ENCODE measurements at places on chromosomes 11 and 22.

DNA sequence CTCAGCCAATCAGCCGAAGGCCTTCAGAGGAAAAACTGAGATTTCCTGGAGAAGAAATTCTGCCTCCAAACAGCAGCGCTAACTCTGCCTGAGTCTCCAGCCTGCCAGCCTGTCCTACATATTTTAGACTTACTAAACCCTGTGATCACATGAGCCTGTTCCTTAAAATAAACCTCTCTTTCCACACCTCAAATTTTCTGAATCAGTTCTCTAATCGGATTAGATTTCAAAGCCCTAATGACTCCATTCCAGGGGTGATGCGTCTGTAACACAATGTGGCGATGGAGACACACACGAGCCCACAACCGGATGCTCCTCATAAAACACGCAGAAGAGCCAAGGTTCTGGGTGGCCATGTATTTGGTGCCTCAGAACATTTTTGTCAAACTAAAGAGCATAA is 1371.2 kb downstream of the BRD1 start:
- DNase-seq = no peak

DNA sequence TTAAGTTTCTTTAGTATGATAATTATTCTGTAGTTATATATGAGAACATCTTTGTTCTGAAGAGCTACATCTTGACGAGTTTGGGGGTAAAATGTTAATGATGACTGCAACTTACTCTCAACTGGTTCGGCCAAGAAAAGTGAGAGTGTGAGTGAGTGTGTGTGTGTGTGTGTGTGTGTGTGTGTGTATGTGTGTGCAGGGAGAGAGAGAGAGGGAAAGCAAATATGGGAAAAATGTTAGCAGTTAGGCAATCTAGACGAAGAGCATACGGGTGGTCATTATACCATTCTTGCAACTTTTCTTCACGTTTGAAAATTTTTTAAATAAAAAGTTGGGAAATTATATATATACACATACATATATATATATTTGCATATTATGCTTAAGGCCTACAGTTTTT is 18.3 kb upstream of the TMEM41B start:
- no peak for DNase-seq

DNA sequence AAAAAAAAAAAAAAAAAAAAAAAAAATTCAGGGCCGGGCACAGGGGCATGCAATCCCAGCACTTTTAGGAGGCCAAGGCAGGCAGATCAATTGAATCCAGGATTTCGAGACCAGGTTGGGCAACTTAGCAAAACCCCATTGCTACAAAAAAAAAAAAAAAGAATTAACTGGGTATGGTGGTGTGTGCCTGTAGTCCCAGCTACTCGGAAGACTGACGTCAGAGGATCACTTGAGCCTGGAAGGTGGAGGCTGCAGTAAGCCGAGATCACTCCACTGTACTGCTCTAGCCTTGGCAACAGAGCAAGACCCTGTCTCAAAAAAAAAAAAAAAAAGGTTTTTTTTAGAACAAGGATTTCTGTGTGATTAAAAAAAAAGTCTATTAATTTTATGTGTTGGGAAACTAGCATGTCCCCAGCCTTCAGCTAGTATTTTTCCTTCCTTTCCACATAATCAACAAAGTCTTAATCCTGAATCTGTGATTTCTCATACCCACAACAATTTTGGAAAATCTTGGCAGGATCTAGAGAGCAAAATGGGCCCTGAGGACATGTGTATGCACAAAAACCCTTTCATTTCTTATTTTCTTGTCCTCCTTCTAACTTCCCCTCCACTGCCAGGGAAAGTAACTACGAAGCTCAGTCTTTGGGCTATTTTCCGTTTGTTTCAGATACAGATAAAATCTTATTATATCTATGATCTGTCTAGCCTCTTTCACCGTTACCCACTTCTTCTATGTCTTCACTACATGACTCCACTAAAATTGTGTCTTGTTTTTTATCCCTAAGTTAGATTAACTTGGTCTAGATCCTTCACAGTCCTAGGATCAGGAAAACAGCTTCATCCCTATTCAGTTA is 5.7 kb upstream of the AMBRA1 start:
- DNase-seq = no peak

DNA sequence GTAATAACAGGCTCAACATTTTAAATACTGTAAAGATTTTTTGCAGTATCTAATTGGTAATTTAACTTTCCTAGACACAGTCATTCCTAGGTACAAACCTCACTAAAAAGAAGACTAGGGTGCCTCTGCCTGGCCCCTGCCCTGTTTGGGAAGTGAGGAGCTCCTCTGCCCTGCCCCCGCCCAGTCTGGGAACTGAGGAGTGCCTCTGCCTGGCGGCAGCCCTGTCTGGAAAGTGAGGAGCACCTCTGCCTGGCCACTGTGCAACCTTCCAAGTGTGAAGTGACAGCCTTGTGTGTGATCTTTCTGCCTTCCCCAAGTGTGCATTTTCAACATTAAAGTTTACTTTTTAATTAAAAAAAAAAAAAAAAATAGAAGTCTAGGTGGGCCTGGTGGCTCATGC is 4.2 kb downstream of the CHORDC1 start:
- no peak for DNase-seq

GRCh38 chr22:26977741-26978376 is 320.5 kb downstream of the MIAT start:
- no peak for DNase-seq

DNA sequence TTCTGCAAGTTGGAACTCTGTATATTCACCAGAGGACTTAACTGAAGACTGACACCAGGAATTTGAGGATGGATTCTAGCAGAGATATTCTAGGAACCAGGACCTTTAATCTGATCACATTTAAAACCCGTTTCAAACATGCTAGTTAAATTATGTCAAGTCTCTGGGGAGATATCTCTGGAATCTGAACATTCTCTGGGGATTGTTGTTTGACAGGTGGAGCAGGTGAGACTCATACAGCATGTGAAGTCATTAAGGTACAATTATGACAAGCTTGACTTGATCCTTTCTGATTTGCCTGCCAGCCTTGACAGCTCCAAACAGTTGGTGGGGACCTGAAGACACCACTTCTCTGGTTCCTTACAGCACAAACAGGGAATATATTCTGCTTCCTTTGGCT is 100.3 kb downstream of the FAT3 start:
- DNase-seq = no peak

DNA sequence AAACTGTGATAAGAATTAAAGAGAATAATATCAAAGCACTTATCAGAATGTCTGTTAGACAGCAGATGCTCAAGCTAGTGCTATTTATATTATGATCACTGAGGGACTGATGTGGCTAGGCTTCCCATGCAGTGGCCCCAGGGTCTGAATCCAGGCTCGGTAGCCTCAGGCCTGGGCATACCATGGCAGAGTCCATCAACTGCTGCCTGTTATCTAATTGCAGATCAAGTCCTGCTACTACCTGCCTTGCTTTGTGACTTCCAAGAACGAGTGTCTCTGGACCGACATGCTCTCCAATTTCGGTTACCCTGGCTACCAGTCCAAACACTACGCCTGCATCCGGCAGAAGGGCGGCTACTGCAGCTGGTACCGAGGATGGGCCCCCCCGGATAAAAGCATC is 57.5 kb downstream of the TIMP3 start:
- DNase-seq = no peak

DNA sequence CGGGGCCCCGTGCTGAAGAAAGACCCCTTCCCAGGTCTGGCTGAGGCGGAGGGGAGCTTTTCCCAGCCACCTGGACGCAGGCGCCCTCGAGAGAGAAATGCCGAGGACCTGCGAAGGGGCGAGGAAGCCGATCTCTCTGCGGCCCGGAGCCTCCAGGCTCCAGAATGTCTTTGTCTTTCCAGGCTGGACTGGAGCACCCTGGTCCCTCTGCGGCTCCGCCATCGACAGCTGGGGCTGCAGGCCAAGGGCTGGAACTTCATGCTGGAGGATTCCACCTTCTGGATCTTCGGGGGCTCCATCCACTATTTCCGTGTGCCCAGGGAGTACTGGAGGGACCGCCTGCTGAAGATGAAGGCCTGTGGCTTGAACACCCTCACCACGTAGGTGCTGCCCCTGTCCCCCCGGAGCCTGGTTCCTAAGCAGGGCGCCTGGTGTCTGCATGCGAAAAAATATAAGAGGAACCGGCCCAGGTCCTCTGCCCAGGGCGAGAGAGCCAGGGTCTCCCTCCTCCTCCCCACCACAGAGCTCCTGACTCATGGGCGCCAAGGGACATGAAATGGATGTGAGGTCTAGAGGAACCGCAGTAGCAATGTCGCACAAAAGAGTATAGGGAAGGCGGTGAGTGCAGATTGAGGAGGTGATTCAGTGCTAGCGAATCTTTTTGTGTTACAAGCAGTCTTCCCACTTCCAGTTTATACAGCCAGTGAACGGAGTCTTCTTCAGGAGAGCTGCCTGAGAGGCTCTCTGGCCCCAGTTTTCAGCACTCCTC is 11.0 kb downstream of the GLB1L2 start:
- DNase-seq = no peak

DNA sequence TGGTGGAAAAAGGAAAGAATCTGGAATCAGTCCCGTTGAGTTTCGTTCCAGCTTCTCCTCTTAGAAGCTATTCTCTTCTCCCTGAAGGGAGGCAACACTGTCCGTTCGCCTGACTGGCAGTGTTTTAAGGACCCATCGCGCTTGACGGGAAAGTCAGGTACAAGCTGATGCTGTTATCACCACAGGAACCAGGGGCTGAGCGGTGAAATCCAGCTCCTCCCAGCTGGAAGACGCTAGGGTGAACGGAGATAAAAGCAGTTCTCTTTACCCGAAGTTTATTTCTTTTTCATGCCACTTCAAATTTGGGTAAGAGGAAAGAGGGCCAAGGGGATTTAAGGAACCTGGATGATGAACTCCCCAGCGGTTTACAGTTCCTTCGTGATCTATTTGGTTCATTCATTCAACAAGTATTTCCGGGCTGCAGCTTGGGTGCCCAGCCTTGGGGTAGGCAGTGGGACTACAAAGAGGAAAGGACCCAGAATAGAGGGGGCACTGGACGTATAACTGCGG is 551 bp upstream of the DEUP1 start:
- no peak for DNase-seq

- no peak for DNase-seq
Observed at GRCh38 chr11:70716986-70717775, 318.9 kb downstream of the CTTN start.

- no peak for DNase-seq
Observed at GRCh38 chr11:112128483-112129121, 35.3 kb downstream of the IL18 start.

GRCh38 chr11:64763526-64764039 is 3.8 kb upstream of the PYGM start:
- DNase-seq = no peak

GRCh38 chr11:83035070-83035854 is 36.4 kb downstream of the RAB30 start:
- no peak for DNase-seq

GRCh38 chr11:19395050-19395449 is 154.3 kb upstream of the E2F8 start:
- no peak for DNase-seq

- DNase-seq = no peak
Observed at GRCh38 chr11:102234779-102235439, 82.4 kb upstream of the BIRC3 start.

- no peak for DNase-seq
Observed at GRCh38 chr11:66864924-66865697, 8.2 kb downstream of the LRFN4 start.

DNA sequence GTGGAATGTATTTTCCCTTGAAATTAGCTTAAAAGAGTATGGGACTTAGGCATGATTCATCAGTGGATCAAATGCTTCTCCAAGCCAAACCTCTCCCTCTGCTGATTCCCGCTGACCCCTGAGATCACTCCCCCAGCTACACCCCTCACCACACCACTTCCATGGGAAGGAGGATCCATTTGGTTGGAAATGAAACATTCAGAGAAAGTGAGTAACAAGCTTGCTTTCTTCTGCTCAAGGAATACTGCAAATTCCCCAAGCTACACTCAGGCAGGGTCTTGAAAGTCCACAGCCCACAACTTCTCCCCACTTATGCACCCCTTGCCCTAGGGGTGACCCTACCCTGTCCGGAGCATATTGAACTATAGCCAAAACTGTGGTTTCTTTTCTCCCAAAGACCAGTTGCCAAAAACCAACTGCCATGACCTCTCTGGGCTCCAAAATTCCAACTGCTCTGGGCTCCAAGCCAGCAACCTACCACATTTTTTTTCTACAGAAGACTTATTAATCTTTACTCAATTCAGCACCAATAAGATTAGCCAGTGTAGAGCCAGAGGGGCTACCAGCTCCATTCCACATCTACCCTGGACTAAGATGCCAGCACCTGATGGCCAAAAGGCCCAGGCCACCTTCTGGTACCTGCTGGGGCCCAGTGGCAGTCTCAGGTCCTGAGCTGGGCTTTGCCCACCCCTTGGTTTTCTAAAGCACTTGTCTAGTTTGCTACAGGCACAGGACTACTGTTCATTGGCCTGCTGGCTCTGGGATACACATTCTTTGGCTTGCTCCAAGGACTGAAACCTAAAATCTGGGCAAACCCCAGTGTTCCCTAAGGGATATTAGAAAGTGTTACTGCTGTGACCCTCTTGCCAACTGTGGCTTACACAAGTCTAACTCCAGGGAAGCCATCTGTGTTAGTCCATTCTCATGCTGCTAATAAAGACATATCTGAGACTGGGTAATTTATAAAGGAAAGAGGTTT is 101.1 kb downstream of the MICAL3 start:
- DNase-seq = no peak

DNA sequence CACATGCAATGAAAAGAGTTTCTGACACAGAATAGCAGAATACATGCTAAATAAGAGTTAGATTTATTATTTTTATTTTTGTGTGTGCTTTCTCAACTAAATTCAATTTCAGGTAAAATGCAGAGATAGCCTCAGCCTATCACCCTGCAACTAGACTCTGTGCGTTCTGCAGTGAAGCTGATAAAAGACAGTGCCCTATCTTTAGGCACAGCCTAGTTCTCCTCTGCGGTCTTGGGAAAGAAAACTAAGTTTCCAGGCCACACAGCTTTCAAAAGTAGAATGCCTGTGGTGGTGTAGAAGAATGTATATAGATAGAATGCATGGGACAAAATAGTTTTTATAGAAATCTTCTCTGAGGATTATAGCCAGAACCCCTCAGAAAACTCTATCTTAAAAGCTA is 12.0 kb upstream of the MMP1 start:
- no peak for DNase-seq

DNA sequence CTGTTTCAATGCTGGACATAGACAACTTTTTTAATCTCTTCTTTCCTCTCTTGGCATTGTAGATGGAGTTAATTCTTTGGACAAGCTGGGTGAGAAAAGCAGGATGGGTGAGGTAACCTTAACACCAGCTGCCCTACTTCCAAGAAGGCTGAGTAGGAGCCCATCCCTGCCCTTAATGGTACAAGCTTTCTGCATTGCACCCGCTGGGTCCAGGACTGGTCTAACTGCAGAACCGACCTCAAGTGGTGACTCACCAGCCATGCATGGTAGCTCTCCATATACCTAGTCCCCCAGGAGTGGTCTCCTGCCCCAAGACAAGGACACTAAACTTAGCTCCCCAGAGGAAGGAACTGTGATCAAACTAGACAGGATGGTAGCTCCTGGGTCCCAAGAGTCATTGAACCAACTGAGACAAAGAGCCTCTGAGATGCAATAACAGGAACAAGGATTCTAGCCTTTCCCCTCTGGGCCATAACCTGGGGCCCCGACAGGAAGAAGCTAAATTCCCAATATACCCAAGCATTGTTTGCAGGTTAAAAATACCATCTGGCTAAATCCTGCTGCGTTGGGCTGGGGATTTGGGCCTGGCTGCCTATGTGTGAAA is 32.1 kb downstream of the RPL27A start:
- no peak for DNase-seq

All from T-helper 17 cell (primary cell).